ENCODE measurements at places on chromosomes 3 and 15.

DNA sequence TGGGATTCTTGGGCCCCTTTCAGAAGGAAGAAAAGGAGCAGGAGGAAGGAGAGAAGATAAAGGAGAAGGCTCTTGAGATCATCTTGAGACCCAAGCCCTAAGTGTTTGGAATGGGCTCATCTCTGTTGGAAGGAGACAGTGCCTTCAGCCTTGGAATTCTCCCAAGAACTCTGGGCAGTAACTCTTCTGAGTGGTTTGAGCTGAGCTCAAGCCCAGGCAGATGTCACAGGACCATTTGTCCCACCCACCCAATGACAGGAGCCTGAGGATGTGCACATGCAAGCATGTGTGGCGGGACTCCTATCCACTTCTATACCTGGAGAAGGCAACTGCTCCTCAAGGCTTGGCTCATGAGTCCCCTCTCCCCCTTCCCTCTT, 14.6 kb upstream of the TMEM40 start:
- DNase-seq = no peak

- no peak for DNase-seq
Measured at GRCh38 chr15:94858011-94858410, 626.6 kb downstream of the MCTP2 start.

DNA sequence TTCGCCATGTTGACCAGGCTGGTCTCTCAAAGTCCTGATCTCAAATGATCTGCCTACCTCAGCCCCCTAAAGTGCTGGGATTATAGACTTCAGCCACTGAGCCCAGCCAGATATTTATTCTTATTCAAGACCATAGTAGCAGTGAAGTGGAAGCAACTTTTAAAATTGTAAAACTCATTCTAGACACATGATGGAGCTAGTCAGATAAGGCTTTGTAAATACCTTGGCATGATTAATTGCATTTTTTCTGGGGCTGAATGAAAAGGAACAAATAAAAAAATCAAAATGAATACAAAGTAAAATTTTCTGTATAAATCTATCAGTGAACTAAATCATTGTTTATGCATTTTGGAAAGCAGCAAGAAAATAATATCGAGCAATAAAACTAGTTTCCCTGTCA, 4.1 kb upstream of the MYO1E start:
- DNase-seq = no peak

GRCh38 chr15:97234851-97235610, 725.5 kb upstream of the ARRDC4 start:
- DNase-seq = no peak

DNA sequence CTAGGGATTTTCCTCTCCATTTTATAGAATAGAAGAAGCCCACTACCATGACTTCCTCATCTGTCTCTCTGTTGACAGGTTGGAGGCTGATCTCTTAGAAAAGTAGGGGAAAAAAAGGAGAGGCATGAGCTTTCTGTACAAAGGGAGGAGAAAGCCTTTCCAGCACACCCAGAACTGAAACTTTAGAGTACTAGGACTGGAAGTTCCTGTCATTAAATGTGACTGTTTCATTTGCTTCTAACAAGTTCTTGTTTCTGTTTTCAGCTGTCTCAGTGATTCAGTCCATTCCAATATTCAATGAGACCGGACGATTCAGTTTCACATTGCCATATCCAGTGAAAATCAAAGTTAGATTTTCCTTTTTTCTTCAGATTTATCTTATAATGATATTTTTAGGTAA, 39.0 kb downstream of the INTS14 start:
- DNase-seq = no peak

DNA sequence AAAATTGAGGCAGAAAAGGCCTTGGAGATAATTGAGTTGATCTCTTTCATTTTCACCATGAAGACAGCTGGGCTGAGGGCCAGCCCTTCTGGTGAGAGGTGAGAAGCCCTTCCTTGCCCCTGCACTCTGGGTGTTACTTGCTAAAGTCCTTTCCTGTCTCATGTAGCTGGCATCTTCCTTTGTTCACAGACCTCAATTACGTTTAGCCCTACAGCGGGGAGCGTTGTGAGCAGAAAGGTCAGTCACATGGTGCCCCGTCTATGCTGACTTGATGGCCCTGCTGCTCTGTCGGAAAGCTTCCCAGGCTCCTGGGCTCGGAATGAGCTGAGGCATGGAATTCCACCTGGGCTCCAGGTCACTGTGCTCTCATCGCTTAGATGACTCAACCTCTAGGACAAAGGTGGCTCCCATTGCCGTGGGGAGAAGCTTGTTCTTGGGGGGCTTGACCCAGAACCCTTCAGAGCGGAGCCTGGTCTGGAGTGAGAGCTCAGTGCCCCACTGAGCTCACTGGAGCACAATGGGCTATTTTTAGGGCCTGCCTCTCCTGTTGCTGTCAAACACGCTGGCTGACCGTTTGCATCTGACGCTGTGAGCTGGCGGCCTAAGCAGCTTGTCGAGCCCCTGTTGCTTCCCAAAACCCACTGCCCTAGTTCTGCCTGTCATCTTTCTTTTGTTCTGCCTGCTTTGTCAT, 47.0 kb downstream of the RPLP1 start:
- peak; percentile 76 for DNase-seq

- DNase-seq = peak; percentile 90
Measured at GRCh38 chr15:55277116-55277564, 12.5 kb downstream of the RAB27A start.

DNA sequence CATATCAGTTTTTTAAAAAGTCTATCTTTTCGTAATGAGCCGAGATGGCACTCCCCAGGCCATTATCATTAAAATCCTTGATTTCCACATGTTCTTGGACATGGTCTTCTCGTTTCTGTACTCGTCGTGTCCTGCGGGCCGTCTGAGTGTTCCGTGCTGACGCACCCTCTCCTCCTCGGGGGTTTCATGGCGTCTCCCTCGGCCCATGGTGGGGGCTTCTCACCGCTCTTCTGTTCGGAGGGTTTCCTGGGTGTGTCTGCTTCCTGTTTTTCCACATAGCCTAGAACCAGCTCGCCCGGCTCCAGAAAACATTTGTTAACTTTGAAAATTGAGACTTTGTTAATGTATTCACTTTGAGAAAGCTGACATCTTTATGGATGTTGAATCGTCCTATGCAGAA, 92.7 kb downstream of the VGLL4 start:
- DNase-seq = peak; percentile 8

GRCh38 chr3:5015056-5015455, 35.8 kb downstream of the BHLHE40 start:
- no peak for DNase-seq

GRCh38 chr3:65318231-65318630, 630.4 kb upstream of the ADAMTS9 start:
- no peak for DNase-seq

- DNase-seq = no peak
Measured at GRCh38 chr3:47407896-47408838, 27.3 kb downstream of the PTPN23 start.

DNA sequence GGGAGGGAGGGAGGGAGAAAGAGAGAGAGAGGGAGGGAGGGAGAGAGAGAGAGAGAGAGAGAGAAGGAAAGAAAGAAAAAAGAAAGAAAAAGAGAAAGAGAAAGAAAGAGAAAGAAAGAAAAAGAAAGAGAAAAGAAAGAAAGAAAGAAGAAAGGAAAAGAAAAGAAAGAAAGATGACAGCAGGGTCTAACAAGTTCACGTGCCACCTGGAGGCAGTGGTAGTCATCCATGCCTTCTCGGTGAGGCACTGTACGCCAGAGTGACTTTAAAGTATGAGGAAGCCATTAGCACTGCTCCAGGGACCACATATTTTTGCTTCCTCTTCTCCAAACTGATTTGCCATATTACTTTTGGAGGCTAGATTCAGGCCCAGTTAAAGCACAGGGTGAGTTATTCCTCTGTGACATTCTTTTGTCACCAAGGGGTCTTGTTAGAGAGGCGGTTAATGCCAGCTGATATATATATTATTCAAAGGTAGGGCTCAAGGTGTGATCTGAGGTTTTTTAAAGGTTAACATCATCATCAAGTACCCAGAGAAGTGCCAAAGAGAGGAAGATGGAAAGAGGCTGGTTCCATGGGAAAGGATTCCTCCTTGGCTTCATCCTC, at the start of gene HTR3D:
HTR3D (plus strand) TSS at position 556 of the 606 bp plus-strand sequence; CDS start at position 556, 0 bp downstream.
- DNase-seq = no peak

DNA sequence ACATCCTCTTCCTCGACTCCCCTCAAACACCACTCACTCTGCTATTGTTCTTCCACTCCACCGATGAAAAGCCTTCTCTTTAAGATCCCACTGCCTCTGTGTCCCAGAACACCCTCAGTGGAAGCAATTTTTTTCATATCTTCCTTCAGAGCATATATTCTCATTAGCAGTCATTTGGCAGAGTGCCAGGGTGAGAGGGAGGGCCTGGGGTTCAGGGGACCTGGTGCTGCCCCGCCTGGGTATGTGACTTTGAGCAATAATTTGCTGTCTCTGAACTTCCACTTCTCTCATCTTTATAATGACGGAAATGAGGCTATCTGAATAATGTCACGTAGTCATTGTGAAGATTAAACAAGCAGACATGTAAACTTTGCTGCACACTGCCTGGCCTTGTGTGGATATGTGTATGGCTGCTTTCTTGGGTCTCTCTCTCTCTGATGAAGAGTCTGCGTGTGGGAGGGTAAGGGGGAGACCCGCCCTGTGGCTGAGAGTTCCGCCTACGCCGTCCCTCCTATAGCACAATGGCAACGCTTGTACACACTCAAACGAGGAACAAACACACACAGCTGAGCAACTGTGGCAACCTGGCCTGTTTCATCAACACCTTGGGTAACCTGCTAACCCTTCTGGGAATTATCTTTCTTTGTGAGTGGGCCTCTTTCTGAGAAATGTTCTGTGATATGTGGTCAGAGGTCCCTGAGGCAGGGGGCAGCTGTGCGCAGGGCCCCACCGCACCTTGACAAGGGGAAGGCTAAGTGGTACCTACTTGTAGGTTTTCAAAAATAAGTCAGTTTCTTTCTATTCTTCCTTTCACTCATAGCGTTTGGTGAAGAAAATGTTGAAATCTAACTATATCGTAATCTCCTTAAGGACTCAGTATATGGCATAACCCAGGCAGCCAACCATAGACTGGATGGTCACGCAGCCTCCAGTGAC, 369.8 kb downstream of the SV2B start:
- peak; percentile 84 for DNase-seq

GRCh38 chr3:184339001-184339400, 1.6 kb downstream of the FAM131A start:
- DNase-seq = no peak

GRCh38 chr3:40885430-40885829, 313.9 kb upstream of the CTNNB1 start:
- no peak for DNase-seq

DNA sequence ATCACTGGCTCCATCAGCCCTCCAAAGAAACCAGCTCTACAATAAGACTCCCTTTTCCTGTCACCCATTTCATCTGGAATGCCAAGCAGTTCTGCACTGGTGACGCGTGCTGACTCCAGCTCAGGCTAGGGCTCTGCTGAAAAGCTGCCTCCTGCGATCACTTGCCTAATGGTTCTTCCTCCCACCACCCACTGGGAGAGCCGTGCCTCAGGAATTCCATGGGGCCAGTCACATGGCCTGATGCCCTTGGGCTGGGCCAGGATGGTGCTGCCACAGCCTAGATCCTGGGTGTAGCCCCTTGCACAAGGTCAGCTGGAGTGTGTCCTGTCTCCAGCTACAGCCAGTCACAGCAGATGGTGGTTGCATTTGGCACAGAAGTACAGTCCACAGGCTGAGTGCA, 98.9 kb downstream of the DNAJB8 start:
- no peak for DNase-seq

GRCh38 chr3:138323971-138324370, 5.7 kb downstream of the NME9 start:
- no peak for DNase-seq

GRCh38 chr3:100516838-100517237, 24.4 kb downstream of the TMEM45A start:
- no peak for DNase-seq

GRCh38 chr3:47604145-47604544, 25.5 kb upstream of the CSPG5 start:
- DNase-seq = no peak

DNA sequence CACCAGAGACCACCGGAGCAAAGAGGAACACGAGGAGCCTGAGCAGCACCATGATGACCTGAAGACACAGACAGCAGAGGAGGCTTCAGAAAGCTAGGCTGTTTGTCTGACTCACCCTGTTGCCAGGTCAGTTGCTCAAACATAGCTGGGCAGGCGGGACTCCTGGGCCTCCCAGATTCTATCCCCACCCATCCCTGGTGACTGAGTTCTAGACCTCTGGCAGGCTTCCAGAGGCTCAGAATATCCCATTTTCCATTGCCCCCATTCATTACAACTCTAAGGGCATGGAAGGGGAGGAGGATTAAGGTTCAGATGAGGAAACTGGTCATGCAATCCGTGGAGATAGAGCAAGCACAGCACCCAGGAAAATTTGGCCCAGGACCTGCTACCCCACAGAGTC, at the start of gene CDHR4:
CDHR4 (minus strand) TSS at position 113 of the 400 bp plus-strand sequence; CDS start at position 52, 61 bp downstream.
- DNase-seq = no peak

All from natural killer cell treated with Interleukin-12 subunit alpha and Interleukin-12 subunit beta and Interleukin-15 and Interleukin-18, amount 100 ng/mL, for 72 hours (primary cell).